ENCODE measurements at places on chromosomes 7 and 10. TPM values are rescaled to one million over a fixed set of nuclear protein-coding genes. Genes with fewer than 3 reads are reported as not detected.

HILPDA gene
- total RNA-seq, result 16.1 TPM

CBX3 gene
- total RNA-seq, result 252 TPM

CALHM1 gene
- not detected for total RNA-seq

NAT16 gene
- not detected for total RNA-seq

GIMAP1 gene
- not detected for total RNA-seq

TMEM270 gene
- total RNA-seq, result not detected

GJD4 gene
- not detected for total RNA-seq

DNA sequence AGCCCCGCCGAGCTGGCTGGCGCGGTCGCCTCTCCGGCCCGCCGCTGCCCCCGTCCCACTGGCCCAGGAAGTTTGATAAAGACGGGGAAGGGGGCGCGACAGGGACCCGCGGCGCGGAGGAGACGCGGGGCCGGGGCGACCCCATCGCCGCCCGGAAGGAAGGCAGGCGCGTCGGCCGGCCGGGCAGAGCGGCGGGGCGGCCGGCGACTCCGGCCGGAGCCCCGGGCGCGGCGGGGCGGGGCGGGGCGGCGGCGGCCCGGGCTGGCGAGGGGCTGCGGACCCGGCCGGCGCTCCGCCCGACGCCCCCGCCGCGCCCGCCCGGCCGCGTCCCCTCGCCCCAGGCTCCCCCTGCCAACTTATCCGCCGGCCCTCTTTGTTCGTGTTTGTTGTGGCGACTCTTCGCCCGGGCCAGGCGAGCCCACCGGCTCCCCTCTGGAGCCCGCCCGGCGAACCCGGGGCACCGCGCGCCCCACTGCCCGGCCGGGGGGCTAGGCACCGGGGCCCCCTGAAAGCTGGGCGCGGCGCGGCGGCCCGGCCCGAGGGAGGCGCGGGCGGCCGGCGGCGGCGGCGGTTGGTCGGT is 571 bp downstream of the KDM7A start:
- DNase-seq, result no peak

DNA sequence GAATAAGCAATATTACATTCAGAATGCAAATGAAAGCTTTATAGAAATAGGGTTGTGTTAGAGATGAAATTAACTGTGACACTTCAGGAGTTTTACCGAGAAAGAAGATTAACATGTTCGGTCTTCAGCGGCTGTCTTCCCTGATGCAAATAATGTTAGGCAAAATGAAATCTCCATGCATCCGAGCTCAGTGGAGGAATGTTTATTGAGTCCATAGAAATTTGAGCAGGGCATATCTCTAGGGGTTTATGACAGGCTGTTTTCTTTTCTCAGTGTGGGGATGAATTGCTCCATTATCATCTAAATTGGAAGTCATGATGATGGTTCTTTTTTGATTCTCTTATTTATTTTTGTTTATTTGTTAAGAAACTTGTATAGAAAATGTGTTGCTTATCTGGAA is 31.7 kb downstream of the DYNC1I1 start:
- no peak for DNase-seq

- no peak for DNase-seq
These were observed 14.6 kb upstream of the C10orf71 start for GRCh38 chr10:49284356-49284755.

DNA sequence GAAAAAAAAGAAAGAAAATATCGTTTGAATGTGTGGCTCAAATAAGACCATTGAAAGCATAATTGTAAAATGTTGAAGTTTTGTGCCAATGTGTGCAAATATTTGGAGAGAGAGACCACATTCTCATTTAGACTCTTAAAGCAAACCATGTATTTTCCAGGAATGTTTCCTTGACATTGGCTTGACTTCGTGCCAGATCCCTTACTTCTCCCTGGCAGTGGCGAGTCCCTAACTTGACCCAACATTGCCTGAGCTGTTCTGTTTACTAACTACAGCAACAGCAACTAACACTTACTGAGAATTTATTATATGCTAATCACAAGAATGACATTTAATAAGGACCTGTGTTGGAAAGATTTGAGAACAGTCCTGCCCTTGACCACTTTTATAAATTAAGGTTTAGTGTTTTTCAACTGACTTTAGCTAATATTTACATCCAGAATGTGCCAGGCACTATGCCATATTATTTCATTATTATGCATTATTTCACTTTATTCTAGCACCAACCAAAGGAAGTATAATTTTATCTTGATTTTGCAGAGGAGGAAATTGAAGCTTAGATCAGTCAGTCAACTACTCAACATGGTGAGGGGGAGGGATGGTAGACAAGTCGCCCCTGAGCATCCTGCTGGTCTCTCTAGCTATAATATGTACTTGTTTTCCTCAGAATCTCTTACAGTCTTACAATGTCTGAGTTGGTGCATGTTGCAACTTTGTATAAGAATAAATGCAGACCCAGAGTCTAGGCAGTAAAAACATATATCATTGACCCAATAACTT is 29.7 kb downstream of the ZNF467 start:
- DNase-seq, result no peak

DNA sequence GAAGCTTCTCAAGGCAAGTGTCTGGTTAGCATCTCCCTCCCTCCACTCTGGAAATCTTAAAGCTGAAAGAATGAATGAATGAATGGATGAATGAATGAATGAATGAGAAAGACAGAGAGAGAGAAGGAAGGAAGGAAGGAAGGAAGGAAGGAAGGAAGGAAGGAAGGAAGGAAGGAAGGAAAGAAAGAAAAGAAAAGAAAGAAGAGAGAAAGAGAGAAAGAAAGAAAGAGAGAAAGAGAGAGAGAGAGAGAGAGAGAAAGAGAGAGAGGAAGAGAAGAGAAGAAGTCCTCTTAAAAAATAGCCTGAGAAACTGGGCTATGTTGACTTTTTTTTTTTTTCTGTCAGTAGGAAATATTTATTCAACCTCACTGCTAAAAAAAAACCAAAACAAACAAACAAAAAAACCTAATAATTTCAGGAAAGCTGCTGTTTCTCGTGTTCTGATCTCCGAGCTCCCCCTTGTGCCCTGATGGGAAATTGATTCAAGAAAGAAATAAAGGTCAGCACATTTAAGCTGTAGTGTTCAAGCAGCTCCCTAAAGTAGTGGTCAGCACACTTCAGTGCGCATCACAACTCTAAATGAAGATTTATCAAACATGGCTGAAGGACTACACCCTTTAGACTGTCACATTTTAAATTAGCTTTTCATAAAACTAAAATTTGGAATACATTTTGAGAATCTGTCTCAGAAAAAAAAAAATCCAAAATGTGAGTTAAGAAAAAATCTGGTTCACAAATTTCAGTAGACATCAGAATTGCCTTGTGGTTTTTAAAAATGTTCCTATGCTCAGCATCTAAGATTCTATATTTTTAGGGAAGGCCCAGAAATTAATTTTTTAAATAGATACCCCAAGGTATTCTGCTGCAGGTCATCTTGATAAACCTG is 154.3 kb downstream of the ELAPOR2 start:
- DNase-seq, result peak; percentile 38

DNA sequence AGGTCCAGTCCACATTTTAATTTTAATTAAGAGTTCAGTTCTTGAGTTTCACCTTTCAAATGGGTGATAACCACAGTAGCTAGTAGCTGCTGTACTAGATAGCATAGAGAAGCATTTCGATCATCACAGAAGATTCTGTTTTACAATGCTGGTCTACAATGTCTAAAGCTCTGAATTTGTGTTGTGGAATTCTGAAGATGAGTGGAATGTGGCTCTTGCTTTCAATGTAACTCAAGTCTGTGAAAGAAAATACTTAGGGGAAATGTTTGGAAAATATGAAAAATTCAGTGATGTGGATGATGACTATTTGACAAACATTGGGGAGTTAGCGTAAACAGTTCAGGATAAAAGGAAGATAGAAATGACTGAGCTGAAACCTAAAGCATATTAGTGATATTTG is 139.4 kb downstream of the GNAT3 start:
- DNase-seq, result no peak

- peak; percentile 26 for DNase-seq
These were observed 165.8 kb upstream of the PRSS1 start for GRCh38 chr7:142583446-142583845.

DNA sequence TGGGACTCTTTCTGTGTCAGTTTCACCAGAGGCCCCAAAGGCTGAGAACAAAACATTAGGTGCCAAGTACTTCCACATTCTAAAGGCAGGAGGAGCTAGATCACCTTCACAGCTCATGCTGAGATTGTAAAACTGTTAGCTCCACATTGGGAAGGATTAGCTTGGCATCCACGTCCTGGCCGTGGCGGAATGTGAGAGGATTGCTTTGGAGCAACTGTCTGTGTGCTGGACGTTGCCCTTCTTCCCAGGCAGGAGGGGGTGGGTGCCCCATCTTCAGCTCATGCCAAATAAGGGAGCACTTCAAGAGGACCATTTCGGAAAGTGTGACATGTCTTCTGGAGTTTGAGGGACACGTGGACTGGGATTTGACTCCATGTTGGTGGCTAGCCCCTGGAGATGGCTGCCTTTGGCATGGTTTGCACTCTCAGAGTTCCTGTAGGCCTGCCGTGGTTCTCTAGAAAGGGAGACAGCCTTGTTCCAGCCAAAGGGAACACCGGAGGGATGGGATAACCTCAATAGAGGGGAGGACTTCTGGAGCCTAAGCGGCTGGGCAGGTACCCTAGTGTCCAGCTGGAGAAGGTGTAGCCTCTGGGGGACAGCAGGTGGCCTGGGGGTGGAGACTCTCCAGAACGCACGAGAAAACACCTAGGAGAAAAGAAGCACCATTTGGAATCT is 19.9 kb upstream of the FMC1 start:
- peak; percentile 16 for DNase-seq

- no peak for DNase-seq
These were observed 39.0 kb downstream of the TET1 start for GRCh38 chr10:68598978-68599770.

DNA sequence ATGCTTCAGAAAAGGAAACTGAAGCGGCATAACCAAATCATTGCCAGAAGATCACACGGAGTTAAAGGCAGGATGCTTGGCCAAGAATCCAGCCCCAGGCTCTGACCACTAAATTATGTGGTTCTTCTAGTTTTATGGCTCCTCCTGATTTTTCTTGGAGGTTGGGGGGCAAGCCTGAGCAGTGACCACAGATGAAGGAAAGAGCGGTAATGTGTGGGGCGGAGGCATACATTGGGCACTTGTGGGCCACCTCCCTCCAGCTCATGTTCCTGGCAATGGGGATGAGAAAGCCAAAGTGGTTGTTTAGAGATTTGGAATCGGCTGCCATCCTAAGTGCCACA is 3.2 kb downstream of the TRPV6 start:
- DNase-seq, result no peak

- no peak for DNase-seq
These were observed 43.6 kb downstream of the LAMB4 start for GRCh38 chr7:108086546-108086945.

DNA sequence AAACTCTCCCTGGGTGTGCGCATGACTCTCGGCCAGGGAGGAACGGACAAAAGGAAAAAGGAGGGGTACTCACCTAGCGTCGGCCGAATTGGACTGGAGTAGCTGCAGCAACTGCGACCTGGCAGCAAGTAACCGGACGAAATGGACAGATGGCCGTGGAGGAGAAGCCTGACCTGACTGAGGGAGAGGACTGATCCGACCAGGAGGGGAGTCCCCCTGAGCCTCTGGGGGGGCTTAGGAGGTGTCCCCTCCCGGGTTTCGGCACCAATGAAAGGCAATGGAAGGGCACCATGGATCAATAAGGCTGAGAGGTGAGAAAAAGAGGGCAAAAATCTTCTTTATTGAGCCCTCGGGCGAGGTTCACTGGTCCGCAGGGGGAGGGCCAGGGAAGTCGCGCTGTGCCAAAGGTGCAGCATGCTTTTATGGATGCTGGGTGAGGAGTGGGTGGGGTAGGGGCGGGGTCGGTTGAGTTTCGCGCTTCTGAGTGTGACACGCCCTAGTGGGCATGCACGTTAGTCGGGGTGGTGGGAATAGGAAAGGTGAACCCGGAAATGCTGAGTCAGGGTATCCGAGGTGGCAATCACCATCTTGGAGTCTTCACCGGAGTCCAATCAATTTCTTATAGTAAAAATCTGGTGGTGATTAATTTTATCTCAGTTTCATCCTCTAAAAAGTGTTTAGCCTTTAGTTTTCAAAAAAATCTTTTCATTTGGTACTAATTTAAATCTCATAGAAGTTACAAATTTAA is 638.5 kb upstream of the DPP6 start:
- DNase-seq, result no peak

DNA sequence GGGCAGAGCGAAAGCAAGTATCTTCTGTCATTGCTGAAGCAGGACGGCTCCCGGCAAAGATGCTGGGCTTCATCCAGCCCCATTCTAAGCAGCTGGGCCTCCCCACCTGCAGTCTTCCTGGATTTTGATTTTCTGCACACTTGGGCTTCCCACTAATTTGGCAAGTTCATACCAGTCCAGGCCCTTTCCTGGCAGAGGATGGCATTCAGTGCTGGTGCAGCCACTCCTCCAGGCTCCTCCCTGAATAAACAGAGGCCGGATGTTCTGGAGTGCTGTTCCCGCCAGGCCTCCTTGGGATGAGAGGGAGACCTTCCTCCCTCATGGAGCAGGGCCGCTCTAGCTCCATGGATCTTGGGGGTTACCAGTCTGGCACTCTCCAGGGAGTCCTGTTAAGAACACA is 3.4 kb downstream of the BAG3 start:
- DNase-seq, result peak; percentile 44

DNA sequence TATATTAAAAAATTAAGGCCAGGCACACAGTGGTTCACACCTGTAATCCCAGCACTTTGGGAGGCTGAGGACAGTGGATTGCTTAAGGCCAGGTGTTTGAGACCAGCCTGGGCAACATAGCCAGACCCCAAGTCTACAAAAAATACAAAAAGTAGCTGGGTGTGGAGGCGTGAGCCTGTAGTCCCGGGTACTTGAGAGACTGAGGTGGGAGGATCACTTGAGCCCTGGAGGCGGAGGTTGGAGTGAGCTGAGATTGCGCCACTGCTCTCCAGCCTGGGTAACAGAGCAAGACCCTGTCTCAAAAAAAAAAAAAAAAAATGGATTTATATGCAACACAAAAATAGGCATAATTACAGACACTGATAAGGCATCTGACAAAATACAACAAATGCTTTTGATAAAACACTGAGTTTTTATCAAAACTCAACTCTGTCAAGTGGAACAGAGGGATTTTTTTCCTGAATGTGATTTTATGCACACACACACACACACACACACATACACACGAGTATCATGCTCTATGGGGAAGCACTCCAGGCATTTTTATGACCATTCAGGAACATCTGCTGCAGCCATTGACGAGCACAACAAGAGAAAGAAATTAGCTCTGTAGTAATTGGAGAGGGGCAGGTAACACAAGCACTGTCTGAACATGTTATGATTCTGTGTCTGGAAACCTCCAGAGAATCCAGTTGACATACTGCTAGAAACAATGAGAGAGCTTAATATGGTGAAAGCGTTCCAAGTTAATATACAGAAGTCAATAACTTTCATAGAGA is 193.1 kb downstream of the WDR37 start:
- no peak for DNase-seq

DNA sequence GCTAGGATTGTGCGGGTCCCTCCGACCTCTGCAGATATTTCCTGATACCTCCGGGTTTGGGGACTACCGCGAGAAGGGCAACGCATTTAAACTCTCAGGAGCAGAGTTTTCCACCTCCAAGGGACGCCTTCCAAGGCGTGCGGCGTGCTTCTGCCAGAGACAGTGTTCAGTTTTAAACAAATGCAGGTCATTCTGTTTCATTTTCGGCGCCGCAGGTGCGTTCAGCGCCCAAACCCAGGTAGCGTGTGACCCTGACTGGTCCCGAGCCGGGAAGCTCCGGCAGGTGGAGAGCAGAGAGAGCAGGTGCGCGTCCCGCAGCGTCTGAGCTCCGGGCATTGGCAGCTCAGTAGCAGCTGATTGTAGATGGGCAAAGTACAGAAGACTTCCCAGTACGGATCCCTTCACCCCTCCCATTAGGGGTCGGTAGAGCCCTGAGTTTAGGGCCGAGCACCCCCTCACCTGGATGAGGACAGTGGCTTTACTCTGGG is 1.4 kb upstream of the CYP26A1 start:
- DNase-seq, result no peak

GRCh38 chr10:91575044-91575610 is 57.7 kb downstream of the PPP1R3C start:
- DNase-seq, result no peak
